ENCODE measurements at places on chromosomes 1 and 21.

DNA sequence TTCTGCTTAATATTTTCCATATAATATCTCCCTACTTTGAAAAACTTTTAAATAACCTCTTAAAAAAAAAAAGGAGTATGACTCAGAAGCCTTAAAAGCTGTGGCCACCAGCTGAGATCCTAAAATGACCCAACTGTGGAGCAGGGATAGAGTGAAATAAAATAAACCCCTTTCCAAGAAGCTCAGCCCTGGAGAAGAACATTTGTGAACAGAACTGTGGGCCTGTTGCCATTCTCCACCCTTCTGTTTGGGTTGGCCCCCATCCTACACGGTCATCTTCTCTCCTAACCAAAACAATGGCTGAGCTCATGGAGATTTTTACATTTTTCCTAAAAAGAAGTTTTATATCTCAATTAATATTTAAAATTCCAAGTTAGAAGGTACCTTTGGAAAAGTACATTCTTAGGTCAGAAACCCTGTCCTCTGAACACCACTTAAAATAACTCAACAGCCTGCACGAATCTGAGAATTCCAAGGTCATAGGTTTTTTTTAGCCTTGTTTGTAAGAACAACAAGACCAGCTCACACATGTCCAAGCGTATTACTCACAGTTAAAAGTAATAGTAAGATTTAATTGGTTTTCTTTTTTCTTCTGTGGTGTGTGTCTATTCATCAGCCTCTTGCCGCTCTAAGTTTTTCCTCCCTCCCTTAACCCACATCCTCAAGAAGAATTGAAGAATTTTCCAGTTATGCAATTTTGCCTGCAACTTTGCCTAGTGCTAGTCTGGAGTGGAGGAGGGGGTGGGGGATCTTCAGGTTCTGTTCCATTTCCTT, 107.7 kb upstream of the ERRFI1 start:
- DNase-seq = no peak

- no peak for DNase-seq
Observed at GRCh38 chr1:55216096-55216495, 932 bp upstream of the USP24 start.

GRCh38 chr1:227816750-227817446, 1.4 kb downstream of the PRSS38 start:
- no peak for DNase-seq

- DNase-seq = no peak
Observed at GRCh38 chr21:37587203-37587602, 220.6 kb downstream of the DYRK1A start.

- no peak for DNase-seq
Observed at GRCh38 chr1:32622806-32623681, 27.3 kb downstream of the ZBTB8OS start.

GRCh38 chr21:41833497-41834115, 45.5 kb downstream of the PRDM15 start:
- DNase-seq = no peak

GRCh38 chr1:179978199-179979079, 23.8 kb downstream of the CEP350 start:
- no peak for DNase-seq

GRCh38 chr1:109312978-109313775, 6.4 kb upstream of the MYBPHL start:
- DNase-seq = no peak

DNA sequence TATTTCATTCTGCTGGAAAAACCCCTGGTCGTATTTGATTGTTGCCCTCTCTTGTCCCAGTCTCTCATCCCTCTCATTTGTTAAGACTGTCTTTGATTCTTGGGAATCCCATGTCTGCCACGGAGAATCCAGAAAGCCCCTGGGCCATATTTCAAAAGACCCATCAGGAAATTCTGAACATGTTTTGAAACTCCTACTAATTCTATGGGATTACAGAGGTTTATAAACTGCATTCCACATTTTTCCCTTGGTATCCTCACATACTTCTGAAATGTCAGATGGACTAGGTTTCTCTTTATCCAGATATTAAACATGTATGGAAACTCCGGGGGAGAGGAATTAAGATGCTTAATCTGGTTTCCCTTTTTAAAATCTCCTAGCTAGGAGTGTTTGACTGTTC, 80.0 kb downstream of the HUNK start:
- DNase-seq = no peak

DNA sequence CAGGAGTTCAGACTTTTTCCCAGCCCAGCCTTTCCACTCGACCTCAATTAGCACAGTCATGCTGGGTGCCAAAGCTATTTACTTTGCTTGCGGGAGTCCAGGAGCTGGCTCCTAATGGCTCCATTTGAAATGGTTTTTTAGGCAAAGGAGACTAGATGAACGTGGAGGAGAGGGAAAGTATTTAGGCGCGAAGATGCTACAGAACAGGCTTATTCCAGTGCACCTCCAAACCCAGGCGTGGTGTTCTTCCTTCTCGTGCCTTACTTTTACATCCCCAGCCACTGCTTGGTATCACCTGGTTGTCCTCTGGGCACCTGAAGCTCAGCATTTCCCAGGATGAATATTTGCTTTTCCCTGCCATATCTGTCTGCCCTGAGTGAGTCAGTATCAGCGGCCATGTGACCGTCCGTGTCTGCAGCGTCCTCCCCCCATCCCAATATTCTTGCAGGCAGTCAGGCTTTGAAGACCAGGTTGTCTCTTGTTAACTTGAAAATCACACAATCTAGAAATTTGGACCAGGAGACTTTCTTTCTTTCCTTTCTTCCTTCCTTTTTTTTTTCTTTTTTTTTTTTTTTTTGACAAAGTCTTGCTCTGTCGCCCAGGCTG, 198.5 kb downstream of the DYRK1A start:
- peak; percentile 62 for DNase-seq

DNA sequence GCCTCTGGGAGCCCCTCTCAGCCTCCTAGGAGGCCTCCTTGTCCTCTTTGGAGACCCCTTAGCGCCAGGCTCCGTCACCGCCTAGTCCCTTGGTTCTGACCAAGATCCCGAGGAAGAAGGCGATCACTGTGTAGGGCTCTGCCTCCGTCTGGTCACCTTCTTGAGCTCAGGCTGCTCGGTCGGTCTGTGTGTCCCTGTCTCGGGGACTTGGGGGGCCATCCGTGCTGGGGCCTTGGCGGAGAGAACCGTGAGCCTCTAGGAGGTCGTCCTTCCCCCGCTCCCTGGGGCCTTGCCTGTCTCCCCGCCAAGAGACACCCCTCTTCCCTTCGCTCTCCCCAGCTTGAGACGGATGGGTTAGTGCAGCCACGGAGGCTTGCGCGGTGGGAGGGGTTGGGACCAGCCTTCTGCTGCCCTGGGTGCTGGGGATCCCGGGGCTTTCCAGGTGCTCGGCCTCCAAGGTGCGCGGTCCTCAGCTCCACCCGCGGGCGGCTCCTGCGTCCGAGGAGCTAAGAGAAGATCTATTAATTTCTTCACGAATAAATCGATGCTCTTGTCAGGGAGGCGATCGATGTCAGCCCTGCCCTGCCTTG, 701 bp upstream of the INSRR start:
- no peak for DNase-seq

DNA sequence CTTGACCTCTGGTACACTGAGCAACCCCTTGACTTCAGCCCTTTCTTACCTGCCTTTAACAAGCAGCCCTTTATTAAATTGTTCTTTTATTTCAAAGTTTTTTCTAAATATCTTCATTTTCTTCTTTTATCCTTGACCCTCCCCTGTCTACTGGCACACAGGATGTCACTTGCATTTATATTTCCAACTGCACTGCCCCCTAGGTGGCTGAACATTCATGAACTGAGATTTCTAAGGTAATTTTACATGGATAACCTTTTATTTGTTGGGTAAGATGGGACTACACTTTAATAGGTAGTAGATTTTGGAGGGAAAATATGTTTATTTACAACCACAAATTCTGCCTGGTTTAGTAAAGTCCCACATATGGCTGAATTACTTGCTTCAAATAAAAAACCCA, 190.0 kb downstream of the ATP6V1G3 start:
- DNase-seq = no peak

DNA sequence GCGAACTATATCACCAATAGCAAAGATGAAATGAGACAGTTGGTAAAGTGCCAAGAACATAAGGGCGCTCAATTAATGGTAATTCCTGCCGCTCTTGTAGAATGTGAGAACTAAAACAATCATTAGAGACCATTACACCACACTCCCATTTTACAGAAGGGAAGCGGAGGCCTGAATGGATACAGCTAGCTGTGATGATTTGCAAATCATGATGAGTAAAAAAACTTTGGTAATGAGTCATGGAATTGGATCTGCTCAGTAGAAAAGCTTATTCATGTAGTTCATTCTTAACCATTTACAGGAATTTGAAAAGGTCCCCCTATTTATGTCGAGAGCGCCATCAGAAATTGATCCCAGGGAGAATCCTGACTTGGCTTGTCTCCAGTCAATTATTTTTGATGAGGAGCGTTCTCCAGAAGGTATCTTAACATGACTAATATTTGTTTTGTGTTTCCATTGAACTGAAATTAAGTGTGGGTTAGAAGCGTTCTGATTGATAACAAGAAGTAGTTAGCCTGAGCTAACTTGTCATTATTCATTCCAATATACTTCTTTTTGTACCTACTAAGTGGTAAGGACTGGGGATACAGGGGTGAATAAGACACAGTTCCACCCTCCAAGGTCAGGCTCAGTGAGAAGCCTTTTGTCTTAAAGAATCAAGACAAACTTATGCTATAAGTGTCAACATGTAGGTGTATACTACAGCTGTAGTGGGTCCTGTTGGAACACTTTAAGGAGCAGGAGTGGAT, 812 bp downstream of the TTC4 start:
- DNase-seq = no peak

DNA sequence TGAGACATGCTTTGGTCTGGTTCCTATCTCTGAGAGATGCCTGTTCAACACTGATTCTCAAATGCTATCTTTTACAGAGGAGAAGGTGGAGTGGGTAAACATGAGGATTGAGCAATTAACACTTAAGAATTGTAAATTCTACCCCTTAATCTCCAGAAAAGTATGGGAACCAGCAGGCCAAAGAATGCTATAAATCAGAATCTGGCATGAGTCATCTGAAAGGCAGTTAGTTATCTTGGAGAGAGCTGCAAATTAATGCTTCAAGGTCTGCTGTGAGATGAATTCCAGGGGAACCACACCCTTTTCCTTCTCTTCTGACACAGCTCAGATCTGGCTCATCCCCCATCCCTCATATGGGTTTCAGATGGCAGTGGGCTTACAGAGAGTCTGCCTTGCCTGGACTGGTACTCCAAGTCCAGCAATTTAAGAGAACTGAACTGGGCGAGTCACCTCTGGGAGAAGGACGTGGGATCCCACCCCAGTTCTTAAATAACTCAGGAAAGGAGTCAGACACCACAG, 5.2 kb downstream of the S100A10 start:
- no peak for DNase-seq

- no peak for DNase-seq
Observed at GRCh38 chr1:212482637-212483441, 50.1 kb downstream of the NENF start.

DNA sequence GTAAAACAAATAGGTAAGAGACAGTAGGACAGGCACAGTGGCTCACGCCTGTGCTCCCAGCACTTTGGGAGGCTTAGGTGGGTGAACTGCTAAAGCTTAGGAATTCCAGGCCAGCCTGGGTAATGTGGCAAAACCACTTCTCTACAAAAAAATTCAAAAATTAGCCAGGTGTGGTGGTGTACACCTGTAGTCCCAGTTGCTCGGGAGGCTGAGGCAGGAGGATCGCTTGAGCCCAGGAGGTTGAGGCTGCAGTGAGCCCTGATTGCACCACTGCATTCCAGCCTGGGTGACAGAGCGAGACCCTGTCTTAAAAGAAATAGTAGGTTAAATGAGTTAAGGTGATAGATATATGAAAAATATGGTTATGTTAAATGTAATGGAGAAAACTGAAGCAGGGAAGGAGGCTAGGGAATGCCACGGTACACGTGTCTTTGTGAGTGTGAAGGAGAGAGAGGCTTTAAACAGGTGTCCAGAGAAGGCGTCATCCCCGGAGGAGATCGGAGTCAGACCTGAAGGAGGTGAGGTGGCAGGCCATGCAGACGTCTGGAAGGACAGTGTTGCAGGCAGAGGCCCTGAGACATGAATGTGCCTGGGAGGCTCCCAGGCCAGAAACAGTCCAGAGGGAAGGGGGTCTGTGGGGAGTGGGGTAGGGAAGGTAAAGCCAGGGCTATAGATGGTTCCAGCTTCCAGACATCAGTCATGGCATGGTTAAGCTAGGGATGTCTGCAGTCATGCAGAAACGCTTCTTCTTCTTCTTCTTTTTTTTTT, 7.2 kb upstream of the RIPPLY3 start:
- DNase-seq = no peak

DNA sequence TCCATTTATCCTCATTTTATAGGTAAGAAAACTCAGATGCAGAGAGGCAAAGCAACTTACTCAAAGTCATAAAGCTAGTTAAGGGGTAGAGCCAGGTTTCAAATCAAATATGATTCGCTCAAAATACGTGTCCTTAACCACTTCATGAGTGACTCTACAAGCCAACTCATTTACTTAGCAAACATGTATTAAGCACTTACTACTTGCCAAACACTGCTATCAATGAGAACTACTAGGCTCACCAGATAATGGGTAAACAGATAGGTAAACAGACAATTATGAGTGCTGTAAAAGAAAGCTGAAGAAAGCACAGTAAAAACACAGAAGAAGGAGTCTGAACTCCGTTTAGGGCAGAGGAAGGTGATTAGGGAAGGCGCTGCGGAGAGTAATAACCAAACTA, 65.9 kb downstream of the WDR64 start:
- DNase-seq = peak; percentile 73

DNA sequence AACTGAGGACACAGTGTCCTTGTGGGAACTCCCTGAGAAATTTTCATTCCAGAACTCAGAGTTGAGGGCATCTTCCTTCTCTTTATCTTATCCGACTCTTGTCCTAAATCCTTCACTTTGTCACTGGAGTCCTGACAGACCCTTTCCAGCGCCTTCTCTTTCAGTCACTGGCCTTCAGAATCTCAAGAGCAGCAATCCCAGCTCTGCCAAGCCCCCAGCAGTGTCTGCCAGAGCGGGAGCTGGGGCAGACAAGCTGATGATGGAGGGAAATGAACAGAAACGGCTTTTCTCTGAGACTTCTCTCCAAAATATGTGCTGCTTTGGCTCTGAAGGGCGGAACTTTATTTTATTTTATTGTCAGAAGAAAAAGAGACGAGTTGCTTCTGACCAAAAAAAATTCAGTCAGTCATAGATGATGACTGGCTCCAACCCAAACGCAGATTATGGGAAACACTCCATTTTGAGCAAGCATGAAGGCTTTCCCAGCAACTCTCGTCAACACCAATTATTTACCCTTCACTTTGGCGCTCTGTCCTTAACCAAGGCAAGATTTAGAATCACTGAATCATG, 32.2 kb downstream of the MIS18A start:
- no peak for DNase-seq
